ENCODE measurements at places on chromosomes 5 and 9. TPM values are rescaled to one million over a fixed set of nuclear protein-coding genes. Genes with fewer than 3 reads are reported as not detected.

The ECSCR gene
- total RNA-seq: not detected

The NDST1 gene
- 110 TPM for total RNA-seq

The TMEM232 gene
- total RNA-seq: 0.91 TPM

The KCNN2 gene
- total RNA-seq: not detected

The VAV2 gene
- 51.8 TPM for total RNA-seq

The WWC1 gene
- 109 TPM for total RNA-seq

The PRSS3 gene
- 33.8 TPM for total RNA-seq
